ENCODE measurements at places on chromosomes 5 and 9.

DNA sequence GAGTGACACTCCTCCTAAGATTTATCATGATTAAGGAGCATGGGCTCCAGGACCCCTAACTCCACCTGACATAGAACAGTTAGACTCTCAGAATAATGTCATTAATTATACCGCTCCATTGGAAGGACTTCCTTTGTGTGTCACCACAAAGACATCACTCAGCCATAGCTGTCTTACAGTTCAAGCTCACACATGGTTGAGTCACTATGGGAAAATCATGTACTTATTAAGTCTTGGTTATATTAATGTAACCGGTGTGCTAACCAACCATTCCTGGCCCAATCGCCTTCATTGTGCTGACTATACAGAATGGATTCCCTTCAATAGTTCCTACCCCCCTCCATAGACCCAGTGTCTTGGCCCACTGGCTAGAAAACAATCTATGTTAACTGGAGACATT is 10.9 kb upstream of the MCCC2 start:
- no peak for DNase-seq

GRCh38 chr9:117313989-117314388 is 100.9 kb downstream of the ASTN2 start:
- no peak for DNase-seq

DNA sequence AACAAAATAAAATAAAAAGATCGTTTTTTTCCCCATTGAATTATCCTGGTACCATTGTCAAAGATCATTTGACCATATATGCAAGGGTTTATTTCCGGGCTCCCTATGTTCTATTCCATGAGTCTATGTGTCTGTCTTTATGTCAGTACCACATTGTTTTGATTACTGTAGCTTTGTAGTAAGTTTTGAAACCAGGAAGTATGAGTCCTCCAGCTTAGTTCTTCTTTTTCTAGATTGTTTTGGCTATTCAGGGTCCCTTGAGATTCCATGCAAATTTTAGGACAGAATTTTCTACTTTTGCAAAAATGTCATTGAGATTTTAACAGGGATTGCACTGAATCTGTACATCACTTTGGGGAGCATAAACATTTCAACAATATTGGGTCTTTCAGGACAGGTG is 18.7 kb upstream of the EEIG1 start:
- DNase-seq: no peak

DNA sequence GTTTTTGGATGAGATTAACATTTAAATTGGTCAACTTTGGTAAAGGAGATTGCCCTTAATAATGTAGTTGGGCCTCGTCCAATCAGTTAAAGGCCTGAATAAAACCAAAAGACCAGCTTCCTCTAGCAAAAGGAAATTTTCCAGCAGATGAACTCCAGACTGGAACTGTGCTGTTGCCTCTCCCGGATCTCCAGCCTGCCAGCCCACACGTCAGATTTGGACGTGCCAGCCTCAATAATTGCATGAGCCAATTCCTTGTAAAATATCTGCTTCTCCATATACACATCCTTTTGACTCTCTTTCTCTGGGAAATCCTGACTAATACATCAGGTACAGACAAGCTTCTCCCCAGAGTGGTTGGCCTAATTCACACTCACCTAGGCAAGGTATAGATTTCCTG is 175.8 kb upstream of the ADCY2 start:
- DNase-seq: no peak

GRCh38 chr9:110142868-110143481 is 65.0 kb downstream of the C9orf152 start:
- peak; percentile 42 for DNase-seq

DNA sequence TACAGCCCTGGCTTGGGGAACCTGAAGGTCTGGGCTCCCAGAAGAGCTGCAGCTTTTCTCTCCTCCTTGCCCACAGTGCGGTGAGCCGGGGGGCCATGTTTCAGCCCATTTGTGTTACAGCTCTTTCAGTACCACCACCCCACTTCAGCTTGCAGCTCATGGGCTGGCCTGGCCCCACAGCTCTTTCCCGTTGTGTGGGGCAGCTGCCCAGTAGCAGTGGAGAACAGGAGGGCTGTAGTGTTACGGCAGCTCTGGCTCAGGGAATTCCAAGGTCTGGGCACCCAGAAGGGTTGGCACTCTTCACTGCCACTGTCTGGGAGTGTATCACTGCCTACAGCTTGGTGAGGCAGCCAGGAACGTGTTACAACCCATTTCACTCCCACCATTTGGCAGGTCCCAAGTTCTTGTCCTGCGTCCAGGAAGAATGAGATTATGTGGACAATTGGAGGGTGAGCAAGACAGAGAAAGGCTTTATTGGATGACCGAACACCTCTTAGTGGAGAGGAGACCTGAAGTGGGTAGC is 390.5 kb downstream of the KDM4C start:
- DNase-seq: no peak

DNA sequence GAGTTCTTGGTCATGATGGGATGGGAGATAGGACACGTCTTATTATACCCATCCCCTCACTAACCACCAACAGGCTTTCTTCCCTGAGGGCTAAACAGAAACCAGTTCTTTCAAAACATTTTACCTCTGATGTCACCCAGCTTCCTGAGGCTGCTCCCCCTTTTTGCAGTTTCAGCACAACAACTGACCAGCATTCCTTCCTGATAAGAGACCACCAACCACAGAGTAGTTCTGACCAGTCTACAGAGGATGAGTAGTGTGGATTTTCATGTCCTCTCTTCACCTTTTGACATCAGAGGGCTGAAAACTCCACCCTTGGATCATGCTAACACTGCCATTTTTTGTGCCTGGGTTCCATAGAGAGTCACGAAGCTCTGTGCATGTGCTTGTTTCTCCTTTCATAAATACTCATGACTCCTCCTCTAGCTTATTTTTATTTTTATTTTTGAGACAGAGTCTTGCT is 82.6 kb downstream of the OSTF1 start:
- no peak for DNase-seq

DNA sequence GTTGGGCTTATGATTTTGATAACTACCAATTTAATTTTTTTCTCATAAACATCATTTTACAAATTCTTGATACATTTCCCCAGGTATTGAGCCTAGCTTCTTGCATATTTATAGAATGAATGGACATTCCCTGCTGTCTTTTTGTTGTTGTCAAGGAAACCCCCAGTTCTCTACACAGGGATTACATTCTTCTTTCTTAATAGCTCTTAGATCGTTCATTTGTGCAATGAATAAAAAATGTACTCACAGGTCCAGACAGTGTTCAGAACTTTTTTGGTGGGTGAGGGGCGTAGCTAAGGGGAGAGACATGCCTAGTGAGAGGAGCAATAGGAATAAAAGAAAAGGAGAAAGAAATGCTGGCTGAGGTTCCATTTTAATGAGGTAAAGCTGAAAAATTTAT is 58.6 kb downstream of the VCAN start:
- no peak for DNase-seq

DNA sequence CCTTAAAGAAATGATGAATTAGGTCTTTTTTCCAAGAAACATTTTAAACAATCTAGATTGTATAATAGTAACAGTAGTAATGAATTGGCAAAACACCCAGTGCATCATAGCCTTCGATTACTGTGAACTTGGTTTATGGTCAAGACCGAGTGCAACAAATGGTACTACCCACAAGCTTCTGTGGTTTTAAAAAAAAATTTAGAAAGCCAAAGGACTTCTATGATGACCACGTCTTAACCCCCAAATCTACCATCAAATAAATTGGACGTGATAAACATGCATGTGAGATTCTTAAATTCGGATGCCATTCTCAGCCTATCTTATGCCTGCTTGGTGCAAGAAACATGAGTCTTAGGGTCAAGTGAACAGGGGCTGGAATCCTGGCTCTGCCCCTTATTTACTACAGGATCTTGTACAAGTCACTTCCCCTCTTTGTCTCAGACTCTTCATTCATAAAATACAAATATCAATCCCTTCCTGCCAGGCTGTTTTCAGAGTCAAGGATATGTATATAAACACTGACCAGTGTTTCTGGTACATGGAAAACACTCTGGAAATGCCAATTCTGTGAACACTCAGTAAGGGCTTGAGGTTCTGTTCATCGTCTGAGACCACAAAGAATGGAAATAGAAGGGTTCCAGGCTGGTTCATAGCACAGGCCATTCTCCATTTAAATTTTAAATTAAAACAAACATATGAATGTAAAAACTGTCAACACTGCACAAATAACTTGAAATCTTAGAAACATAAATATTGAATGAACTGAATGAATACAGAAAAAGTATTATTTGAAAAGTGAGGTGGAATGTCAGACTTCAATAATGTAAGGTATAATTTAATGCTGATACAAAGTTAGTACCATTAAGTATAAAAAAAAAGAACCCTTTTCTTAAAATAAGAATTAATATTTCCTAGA is 107.8 kb downstream of the NR6A1 start:
- no peak for DNase-seq

DNA sequence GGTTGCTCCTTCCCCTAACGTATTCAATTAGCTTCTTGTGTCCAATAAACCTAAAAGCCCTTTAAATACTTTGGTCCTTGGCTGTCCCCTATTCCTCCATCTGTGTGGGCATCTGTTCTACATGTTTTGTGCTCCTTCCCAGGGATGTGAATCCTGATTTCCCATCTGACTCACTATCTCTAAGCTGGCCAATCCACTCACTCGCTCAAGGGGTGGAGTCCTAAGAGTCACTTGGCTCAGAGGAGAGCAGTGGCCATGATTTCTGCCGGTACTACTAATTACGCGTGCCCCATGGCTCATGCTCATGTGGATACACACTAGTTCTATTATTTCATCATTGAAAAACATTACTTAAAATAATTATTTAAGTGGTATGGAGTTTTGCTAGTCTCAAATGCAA is 89.6 kb downstream of the TAF11L14 start:
- DNase-seq: no peak

DNA sequence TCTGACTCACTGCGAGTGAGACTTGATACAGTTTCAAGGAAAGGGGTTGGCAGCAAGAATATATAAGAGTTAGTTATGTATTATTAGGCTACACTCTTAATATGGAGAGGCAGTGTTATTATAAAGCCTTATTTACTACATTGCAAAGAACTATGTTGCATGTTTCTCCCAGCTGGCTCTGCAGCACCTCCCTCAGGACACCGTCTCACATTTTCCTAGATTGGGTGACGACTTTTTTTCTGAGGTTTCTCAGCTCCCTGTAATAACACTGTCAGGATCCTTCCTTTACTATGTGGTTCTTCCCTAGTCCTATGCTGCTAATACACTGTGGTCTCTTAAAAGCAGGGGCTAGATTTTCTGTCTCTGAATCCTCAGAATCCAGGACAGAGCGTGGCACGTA is 153.7 kb downstream of the INSYN2B start:
- no peak for DNase-seq

- DNase-seq: no peak
These were observed 78.0 kb downstream of the NRG2 start for GRCh38 chr5:139964994-139965565.

DNA sequence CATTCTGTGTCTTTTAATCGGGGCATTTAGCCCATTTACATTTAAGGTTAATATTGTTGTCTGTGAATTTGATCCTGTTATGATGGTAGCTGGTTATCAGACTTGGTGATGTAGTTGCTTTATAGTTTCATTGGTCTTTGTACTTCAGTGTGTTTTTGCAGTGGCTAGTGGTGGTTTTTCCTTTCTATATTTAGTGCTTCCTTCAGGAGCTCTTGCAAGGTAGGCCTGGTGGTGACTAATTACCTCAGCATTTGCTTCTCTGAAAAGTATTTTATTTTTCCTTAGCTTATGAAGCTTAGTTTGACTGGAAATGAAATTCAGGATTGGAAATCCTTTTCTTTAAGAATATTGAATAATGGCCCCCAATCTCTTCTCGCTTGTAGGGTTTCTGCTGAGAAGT is 156.9 kb downstream of the CNTLN start:
- DNase-seq: no peak

- DNase-seq: no peak
These were observed 77.6 kb upstream of the TMC1 start for GRCh38 chr9:72443855-72444254.

- no peak for DNase-seq
These were observed 197.9 kb downstream of the EPB41L4A start for GRCh38 chr5:112221128-112221527.

- DNase-seq: no peak
These were observed 668.3 kb downstream of the DNAH5 start for GRCh38 chr5:13276156-13276555.
